ENCODE measurements at places on chromosomes 16 and 17. TPM values are rescaled to one million over a fixed set of nuclear protein-coding genes. Genes with fewer than 3 reads are reported as not detected.

Gene PRCD
- not detected for total RNA-seq

GRCh38 chr16:25914357-25914962, 222.7 kb downstream of the HS3ST4 start:
- no peak for DNase-seq

GRCh38 chr17:78242024-78242742, 10.8 kb downstream of the TMEM235 start:
- DNase-seq: no peak

DNA sequence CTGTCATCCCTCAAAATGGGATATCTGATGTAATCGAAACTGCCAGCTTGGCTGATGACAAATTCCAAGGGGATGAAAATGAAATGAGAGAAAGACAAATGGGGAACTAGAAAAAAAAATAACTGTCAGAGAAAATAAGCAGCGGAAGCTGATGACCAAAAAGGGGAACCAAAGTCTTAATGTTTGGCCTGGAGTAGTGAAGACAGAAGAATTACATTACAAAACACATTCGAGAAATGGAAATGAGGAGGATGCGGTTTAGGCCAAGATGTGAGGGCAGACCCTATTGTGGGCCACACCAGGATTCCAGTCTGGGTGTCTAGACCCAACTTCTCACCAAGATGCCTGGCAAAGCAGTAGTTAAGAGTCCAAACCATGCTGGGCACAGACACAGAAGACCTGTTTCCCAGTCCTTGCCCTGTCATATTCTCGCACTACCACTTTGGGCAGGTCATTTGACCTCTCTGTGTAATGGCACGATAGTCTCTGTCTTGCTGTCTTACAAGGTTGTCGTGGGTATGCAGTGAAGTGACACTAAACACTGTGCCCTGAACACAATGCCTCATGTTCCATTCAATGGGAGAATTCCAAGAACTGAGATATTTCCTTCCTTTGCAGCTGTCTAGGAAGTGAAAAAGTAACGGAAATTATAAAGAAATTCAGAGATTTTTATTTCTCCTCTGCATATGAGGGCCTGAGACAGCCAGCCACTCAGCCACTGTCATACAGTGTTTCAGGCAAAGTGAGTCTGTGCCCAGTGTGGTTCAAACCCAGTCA, 12.3 kb upstream of the CCL2 start:
- no peak for DNase-seq

GRCh38 chr17:8142887-8143580, 9.2 kb downstream of the PER1 start:
- DNase-seq: no peak

- peak; percentile 53 for DNase-seq
Measured at GRCh38 chr16:20851601-20852000, 45.3 kb downstream of the REXO5 start.

Gene AATK
- 71.3 TPM for total RNA-seq

Gene HAS3
- total RNA-seq: 0.08 TPM

DNA sequence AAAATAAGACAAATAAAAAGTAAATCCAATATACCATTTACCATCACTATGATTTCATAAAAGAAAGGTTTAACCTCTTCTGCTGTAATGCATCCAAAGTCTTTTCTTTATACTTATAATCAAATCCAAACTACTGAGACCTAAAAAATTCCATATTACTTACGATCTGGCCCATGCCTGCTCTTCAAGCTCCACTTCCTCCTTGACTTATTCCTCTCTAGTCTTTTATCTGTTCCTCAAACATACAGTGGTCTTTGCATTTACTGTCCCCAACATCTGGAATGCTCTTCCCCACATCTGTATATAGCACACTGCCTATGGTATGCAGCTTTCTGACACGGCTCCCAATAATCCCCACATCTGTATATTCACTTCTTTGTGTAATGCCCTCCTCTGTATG, 33.8 kb downstream of the PCTP start:
- DNase-seq: no peak

DNA sequence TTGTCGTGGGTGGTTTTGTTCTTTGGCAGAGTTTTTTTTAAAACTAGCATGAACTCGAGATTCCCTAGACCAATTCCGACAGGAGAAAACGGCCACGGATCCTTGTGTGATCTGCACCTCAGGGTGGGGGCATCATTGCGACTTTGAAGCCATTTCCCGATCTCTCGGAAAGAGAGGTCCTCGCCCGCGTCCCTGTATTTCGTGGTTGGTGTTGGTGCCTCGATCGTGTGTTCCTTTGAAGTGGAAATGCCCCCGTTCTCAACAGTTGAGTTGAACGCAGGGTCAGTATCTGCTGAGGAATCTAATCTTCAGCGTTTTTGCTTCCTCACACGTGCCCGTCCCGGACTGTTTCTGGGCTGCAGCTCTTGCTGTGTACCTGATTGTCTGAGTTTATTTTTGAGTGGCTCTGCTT, 1.1 kb downstream of the CRAMP1 start:
- DNase-seq: peak; percentile 23

- DNase-seq: no peak
Measured at GRCh38 chr17:57584050-57584551, 161.0 kb downstream of the CCDC182 start.

DNA sequence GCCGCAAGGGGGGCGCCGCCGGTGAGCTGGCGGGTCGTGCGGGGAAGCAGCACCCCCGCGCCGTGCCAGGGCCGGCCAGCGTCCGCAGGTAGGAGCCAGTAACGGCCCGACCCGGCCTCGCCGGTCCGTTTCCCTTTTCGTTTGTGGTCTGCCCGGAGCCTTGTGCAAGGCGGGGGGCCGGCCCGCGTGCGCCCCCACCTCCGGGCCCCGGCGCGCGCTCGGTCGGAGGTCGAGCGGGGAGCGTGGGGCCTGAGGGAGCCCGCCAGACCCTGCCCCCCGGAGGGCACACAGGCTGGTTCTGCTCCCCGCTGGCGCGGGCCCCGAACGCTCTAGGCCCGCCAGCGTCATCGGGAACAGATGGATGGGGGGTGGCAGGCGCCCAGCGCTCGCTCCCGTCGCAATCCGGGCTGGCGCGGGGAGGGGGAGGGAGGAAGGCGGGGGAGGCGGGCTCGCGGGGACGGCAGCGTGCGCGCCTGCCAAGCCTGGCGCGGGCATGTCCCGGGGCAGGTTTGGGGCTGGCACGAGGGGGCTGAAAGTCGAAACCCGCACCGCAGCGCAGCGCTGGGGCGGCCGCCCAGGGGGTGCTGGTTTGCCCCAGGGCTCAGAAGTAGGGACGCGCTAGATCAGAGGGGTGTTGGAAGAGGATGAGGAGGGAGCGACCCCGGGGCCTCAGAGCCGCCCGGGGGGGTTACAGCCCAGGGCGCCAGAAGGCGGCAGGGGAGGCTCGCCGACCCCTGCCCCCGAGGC, 1.5 kb upstream of the GSE1 start:
- DNase-seq: peak; percentile 80

Gene CFAP97D1
- total RNA-seq: 0.26 TPM

GRCh38 chr16:48535831-48536613, 74.0 kb downstream of the N4BP1 start:
- no peak for DNase-seq

GRCh38 chr16:53936052-53936451, 232.1 kb downstream of the FTO start:
- no peak for DNase-seq

DNA sequence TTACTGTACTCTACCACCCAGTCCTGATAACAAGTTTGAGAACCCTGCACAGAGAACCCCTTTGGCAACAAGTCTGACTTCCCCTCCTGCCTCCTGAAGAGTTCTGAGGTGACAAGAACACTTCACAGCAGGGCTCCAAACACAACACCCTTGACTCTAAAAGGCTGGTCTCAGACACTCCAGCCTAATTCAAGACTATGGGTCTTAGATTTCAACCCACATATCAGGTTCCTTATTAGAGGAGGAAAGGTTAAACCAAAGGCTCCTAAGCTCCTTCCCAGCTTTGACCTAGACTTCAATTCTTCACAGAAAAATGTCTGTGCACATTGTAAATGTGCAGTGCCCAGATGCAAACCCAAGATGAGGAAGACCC, 23.0 kb downstream of the RANBP10 start:
- no peak for DNase-seq

DNA sequence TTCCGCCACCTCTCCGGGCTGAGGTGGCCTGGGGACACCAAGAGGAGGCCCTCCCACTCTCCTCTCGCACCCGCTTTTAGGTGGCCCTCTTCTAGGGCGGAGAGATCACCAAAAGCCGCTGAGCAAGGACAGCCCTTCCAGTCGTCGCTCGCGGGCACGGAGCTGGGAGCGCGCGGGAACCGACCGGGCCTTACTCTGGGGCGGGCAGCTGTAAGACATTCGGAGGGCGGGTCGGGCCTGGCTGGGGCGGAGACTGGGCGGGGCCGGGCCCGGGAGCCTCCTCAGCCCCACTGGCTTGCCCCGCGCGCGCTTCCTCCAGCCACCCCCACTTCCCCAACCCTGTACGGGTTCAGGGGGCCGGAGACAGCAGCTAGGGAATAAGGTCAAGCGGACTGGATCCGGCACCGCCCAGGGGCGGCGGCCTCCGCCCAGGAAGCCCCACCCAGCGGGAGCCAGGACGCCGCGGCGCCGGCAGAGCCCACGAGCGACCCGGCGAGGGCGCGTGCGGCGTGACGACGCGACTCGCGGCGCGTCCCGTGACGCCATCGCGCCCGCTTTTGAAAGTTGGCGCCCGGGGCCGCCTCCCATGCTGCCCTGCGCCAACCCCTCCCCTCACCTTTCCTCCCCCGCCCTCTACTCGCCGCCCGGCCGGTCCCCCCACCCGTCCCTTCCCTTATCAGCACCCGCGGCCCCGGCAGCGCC, 351 bp upstream of the CTCF start:
- peak; percentile 97 for DNase-seq

Gene KCNG4
- not detected for total RNA-seq

DNA sequence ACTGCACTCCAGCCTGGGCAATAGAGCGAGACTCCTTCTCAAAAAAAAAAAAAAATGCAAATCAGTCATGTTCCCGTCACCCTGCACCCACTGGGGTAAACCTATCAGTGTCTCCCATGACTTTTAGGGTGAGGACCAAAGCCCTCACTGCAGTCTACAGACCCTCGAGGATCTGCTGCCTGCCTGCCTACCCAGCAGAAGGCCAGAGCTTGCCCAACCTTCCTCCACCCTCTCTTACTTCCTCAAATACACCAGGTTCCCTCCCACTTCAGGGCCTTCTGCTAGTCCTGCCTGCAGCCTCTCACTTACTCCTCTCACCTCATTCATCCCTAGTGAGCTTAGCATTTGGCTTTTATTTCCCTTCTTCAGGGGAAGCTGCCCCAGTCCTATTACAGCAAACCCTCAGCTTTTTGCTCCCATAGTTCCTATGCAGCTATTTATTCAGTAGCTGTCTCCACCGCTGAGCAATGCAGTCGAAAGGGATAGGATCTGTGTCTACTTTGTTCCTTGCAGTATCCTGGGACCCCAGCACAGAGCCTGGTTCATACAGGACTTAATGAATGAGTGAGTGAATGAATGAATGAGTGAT, 17.8 kb upstream of the TOB1 start:
- DNase-seq: peak; percentile 75

Gene TBC1D3H
- not detected for total RNA-seq

GRCh38 chr16:75387951-75388350, 45.4 kb downstream of the CFDP1 start:
- no peak for DNase-seq

- peak; percentile 78 for DNase-seq
Measured at GRCh38 chr17:64281962-64282752, 19.1 kb upstream of the TEX2 start.

GRCh38 chr16:57264950-57265371, 19.5 kb downstream of the PLLP start:
- no peak for DNase-seq

GRCh38 chr17:49881054-49881402, 33.2 kb upstream of the TAC4 start:
- DNase-seq: no peak
